ENCODE measurements at places on chromosomes 2 and 18.

DNA sequence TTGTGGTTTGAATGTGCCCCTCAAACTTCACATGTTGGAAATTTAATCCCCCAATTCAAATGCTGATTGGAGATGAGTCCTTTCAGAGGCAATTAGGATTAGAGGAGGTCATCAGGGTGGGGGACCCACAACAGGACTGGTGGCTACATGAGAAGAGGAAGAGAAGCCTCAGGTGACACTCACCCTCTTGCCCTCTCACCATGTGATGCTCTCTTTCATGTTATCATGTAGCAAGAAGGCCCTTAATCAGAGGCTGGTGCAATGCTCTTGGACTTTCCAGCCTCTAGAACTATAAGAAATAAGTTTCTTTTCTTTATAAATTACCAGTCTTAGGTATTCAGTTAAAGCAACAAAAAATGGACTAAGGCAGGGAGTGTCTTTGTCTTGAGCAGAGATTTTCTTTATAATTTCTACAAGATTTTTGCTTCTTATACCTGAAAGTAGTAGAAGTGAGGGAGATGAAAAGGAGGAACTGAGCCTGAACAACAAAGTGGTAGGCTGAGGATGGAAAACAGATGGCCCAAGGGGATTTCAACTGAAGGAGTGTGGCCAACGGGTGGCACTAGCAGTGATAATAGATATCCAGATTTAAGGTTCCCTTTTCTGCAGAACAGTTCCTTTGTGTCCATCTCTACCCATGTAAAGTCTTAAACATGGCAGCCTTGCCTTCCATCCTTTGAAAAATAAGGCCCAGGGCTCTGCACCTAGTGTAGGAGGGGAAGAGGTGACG, 49.2 kb upstream of the TGIF1 start:
- DNase-seq = no peak

DNA sequence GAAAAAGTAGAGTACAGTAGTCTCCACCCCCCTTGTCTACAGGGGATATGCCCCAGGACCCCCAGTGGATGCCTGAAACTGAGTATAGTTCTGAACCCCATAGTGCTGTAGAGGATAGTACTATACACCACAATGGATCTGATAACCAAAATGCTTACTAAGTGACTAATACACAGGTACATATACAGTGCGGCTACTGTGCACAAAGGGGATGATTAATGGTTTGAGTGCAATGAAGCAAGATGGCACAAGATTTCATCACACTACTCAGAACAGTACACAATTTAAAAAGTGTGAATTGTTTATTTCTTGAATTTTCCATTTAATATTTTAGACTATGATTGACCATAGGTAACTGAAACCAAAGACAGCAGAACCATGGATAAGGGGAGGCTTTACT, 446.9 kb upstream of the NRP2 start:
- DNase-seq = no peak

GRCh38 chr2:168536925-168537466, 80.9 kb downstream of the CERS6 start:
- no peak for DNase-seq

GRCh38 chr2:141565597-141565996, 565.2 kb downstream of the LRP1B start:
- no peak for DNase-seq

GRCh38 chr2:224038049-224038829, 847 bp downstream of the SERPINE2 start:
- DNase-seq = no peak

DNA sequence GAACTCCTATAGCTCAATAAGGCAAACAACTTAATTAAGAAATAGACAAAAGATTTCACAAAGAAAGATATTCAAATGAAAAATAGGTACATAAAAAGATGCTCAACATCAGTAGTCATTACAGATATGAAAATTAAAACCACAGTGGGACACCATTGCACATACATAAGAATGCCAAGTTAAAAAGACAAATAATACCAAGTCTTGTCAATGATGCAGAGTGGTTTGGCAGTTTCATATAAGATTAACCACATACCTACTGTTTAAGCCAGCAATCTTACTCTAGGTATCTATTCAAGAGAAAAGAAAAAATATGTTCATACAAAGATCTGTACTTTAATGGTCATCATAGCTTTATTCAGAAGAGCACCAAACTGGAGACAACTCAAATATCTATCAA, 63.5 kb upstream of the GLS start:
- no peak for DNase-seq

DNA sequence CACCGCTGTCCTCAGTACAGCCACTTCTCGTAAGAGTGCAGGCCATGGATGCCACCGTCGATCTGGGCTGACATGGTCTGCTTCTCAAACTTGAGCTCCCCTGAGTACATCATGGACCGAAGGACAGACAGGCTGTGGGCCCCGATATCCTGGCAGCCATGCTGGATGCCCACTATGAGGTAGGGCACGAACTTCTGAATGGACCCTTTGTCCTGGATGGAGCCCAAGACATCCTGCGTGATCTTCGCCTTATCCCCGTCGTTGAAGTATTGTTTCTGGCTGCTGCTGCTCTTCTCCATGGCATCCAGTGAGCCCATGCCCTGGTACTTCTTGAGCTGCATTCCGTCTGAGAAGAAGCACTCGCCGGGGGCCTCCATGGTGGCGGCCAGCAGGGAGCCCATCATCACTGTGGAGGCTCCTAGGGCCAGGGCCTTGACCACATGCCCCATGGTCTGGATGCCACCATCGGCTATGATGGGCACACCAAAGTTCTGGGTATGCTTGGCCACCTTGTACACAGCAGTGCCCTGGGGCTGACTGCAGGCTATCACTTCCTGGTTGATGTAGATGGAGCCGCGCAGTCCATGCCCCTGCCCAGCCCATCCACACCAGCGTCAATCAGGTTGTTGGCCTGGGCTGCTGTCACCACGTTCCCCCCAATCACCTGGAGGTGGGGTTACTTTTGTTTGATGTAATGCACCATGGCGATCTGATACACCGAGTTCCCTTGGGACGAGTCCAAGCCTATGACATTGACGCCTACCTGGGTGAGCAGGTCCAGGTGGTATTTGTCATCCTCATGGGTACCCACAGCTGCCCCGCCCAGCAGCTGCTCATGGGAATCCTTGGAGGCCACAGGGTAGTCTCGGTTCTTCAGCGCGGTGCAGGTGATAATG, 21.8 kb downstream of the CFLAR start:
- no peak for DNase-seq

DNA sequence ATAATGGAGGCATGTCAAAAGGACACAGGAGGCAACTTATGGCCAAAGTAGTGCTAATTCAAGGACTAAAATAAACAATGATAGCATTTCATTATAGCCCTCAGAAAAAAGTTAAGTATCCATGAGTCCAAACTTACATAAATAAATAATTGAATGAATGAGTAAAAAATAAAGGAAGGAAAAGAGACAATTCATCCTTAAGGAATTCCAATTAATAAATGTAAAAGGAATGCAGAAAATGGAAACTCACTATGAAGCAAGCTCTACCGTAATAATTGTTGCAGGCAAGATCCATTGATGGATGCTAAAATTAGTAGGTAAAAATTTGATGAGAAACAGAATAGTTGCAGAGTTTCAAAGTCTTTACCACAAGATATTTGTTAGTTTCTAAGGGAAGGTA, 88.2 kb upstream of the RAPGEF4 start:
- no peak for DNase-seq

DNA sequence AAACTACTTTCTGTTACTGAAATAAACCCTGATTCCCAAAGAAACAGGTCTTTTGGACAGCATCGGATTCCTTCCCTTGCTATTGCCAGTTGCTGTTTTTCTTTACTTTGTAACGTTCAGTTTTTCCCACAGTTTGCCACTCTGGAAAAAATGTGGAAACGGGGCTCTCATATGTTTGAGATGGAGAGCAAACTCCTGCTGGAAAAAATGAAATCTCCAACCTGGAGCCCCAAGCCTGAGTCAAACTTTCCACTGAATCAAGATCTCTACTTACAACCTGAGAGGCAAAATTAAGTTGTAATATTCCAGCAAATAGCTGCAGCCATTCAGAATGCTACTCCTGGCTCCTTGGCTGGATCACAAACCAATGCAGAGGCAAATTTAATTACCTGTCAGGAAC, 270.7 kb downstream of the SRBD1 start:
- DNase-seq = no peak

GRCh38 chr2:201959198-201959597, 74.5 kb upstream of the FZD7 start:
- DNase-seq = no peak

DNA sequence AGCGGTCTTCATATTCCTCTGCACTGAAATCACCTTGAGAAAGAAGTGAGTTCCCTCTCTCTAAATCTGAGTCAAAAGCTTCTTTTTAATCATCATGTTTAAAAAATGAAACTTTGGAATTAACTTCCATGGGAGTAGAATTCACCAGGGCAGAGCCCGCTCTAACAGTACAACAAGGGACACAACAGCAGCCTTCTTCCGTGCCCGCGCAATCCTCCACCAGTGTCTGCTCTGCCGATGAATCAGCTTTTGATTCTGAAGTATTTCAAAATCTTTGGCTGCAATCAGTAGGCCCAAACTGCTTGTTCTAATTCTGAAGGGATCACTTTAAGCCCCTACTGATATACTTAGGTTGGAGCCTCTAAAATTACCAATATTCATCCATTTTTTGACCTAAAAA, 76.9 kb downstream of the USP40 start:
- DNase-seq = no peak

DNA sequence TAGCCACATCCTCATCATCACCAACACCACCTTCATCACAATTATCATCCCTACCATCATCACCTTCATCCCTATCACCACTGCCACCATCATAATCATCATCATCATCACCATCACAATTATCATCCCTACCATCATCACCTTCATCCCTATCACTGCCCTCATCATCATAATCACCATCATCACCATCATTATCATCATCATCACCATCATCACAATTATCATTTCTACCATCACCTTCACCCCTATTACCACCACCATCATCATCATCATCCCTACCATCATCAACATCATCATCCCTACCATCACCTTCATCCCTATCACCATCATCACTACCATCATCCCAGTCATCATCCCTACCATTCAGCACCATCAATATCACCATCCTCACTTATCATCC, 140.5 kb downstream of the LOXHD1 start:
- DNase-seq = no peak

- DNase-seq = no peak
These were observed 145.9 kb downstream of the GFPT1 start for GRCh38 chr2:69241093-69241492.

DNA sequence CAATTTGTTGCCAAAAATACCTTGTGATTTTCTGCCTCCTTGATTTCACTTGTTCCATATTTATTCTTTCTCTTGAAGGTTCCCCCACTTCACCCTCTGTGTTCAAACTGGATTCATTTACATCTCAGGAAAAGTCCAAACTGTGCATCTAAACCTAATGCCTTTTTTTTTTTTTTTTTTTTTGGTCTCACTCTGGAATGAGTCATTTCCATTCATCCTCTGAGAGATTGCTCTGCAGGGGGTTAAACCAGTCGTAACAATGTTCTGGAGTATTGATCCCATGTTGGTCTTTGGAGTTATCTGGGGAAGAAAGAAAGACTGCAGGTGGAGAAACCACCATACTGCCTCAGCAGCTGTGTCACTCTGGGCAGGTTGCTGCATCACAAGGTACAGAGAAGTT, 119.7 kb downstream of the TACR1 start:
- DNase-seq = no peak

DNA sequence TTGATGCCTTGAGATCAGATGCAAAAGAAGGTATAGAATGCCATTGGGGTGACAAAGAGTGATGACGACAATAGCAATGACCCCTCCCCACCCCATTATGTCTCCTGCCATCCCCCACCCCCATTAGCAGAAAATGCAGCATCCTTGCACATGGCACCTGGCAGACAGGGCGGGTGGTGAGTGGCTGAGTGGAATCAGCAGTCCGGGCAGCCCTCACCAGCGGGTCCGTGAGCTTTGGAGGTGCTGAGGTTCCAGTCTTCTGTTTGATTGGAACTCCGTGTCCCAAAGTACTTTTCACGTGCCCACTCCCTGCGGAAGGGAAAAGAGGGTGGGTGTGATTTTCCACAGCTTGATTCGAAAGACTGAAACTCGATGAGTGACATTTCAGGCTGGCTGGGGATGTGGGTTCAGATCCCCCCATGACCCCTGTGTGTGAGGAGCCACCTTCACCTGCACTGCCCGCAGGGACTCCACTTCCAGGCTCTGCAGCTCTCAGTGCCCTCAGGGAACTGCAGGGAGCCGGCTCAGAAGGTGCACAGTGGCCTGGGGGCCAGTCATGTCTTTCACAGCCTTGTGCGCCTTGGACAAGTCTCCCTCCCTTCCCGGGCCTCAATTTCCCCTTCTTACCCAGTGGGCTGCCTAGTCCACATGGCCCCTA, 130.9 kb downstream of the GLI2 start:
- no peak for DNase-seq

DNA sequence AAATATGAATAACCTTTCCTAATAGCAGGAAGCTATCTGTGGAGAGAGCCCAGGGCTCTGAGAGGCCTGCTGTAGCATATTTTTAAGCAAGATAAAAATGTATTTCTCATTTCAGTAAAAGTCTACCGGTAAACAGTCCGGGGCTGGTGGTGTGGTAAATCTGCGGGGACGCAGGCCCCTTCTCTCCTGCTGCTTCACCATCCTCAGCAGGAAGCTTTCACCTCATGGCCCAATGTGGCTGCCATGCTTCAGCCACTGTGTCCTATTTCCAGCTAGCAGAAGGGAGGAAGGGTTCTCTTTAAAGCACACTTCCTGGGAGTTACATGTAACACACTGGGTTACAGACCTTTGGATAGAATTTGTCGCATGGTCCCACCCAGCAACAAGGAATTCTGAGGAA, 79.5 kb upstream of the ODC1 start:
- no peak for DNase-seq

GRCh38 chr2:103167599-103167998, 405.8 kb downstream of the TMEM182 start:
- no peak for DNase-seq

DNA sequence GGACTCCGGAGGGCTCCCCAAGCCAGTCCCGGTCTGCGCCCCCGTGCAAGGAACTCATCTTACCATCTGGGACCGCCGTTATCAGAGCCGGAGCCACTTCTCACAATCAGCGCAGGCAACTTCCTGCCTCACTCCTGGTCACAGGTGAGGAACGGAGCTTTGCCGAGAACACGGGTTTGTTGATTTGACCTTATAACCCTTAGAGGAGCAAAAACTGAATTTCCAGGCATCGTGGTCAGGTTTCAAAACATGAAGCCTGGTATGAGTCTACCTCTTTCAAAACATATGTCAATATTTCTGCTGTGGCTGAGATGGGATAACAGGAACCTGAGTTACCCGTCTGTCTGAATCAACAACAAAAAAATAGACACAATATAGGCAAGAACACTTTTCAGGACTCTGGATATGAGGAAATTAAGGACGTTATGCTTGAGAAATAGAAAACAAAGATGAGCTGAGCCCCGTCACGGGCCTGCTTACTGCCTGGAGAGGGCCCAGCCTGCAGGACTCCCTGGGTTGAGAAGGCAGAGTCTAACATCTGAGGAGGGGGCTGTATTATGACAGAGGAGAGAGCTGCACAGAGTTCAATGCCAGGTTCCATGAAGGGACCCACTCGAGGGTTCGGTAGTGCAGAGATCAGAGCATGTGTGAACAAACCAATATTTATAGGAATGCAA, 148.7 kb downstream of the NDUFA10 start:
- no peak for DNase-seq

- no peak for DNase-seq
These were observed 289.7 kb downstream of the CCDC85A start for GRCh38 chr2:56473524-56473923.

GRCh38 chr2:54572262-54572635, 116.1 kb downstream of the SPTBN1 start:
- DNase-seq = no peak

Data from tibial nerve (tissue), 4 donors.